ENCODE measurements at places on chromosomes 5 and 9.

GRCh38 chr5:15384176-15384575 is 115.8 kb upstream of the FBXL7 start:
- no peak for DNase-seq

- no peak for DNase-seq
Measured at GRCh38 chr5:32231241-32231640, 57.1 kb upstream of the GOLPH3 start.

DNA sequence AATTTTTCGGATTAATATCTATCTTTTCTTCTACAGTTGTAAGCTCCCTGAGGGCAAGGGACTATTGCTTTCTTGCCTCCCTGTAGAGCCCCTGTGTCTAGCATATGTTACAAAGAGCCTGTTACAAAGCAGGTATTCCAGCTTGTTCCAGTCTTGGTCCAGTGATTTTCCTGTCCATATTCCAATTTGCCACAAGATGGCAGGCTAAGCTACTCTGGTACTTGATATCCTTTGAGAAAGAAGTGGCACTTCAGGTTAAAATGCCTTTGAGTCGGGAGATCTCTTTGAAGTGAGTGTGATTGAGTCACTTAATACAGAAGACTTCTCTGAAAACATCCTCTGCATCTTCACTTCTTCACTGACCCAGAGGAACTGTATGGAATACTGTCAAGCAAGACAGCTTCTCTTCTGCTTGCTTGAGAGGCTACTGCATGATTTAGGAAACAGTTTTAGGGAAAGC is 24.5 kb downstream of the CAVIN4 start:
- DNase-seq = no peak

GRCh38 chr5:176535101-176535663 is 2.0 kb downstream of the RNF44 start:
- no peak for DNase-seq

GRCh38 chr5:154107010-154107409 is 68.2 kb downstream of the MFAP3 start:
- no peak for DNase-seq

DNA sequence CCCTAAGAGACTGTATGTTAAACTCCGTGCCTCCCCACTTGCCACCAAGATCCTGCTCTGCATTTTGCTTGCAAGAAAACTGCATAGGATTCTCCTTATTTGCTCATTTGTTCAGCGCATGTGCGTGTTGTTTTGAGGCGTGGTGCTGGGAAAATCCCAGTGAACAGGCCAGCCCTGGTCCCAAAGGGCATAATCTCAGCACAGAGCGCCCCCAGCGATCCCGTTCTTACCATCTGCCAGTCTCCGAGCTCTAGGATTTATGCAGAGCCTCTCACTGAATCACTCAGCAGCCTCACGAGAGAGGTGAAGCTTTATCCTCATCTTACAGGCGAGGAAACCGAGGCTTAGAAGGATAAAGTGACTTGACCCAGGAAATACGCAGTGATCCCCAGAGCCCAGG is 11.5 kb downstream of the PRRX2 start:
- no peak for DNase-seq

GRCh38 chr5:175728885-175729828 is 71.3 kb downstream of the HRH2 start:
- DNase-seq = no peak

- DNase-seq = no peak
Measured at GRCh38 chr5:151953833-151954232, 29.2 kb upstream of the GLRA1 start.

GRCh38 chr5:105947461-105947860 is 1723.3 kb downstream of the EFNA5 start:
- DNase-seq = no peak

DNA sequence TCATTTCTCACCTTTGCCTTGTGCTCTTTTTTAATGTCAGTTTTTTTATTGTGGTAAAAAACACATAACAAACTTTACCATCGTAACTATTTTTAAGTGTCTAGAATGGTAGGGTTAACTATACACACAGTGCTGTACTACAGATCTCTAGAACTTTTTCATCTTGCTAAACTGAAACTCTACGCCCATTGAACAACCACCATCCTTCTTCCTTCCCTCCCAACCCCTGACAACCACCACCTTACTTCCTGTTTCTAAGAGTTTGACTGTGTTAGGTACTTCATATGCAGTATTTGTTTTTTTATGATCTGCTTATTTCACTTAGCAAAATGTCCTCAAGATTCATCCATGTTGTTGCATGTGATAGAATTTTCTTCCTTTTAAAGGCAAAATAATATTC is 54.9 kb downstream of the PSAT1 start:
- no peak for DNase-seq

- DNase-seq = no peak
Measured at GRCh38 chr9:95189251-95190098, 128.0 kb downstream of the FANCC start.

DNA sequence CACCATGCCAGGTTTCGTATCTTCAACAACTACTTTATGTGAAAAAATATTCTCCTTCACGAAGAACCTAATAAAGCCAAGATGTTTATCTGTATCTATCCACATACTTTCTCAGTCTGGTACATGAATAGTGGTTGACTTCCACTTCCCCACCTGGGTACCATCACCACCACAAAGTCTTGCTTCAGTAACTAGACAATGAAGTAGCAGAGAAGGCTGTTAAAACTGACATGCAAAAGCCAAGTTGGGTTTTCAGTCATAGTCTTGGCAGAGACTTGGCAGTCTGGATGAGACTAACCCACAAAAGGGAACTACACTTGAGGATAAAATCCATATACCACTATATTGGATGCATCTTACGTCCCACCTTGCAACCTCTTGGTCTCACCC is 5.0 kb downstream of the P4HA2 start:
- DNase-seq = no peak

DNA sequence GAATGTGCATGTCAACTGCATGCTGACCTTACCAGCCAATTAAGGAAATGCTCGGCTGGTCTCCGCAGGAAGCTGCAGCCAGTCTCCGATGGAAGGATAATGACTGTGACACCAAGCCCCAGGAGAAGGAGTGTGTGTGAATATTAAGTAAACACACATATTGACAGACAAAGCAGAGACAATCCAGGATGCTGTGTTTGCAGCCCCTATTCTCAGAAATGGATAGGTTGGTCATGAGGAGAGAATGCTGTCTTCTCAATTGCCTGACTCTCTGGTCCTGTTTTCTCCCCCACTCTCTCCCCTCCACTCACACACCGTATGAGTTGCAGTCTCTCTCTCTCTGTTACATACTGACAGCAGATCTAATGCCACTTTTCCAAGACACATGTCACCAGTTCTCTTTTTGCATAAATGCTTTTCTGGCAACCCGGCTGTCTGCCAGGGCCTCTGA is 85.7 kb downstream of the EPB41L4A start:
- no peak for DNase-seq

- no peak for DNase-seq
Measured at GRCh38 chr9:4614627-4615026, 47.5 kb upstream of the PLPP6 start.

- DNase-seq = no peak
Measured at GRCh38 chr9:68643901-68644809, 60.9 kb upstream of the PIP5K1B start.

DNA sequence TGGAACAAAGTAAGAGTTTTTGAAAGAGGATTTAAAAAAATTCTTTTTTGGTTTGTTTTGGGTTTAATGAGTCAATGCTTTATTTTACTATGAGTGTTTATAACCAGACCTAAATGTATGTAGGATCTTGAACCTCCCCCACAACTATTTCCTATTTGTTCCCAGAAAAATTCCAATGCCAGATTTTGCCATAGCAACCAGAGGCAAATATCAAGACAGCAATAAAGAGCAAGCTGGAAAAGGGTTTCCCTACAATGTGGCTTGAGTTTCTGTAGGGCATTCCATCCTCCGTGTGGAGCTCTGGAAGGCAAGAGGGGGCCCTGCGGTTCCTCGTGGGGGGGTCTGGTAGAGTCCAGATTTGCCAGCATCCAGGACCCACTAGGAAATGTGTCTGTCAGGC is 27.8 kb upstream of the GDNF start:
- DNase-seq = no peak
